ENCODE measurements at places on chromosomes 4 and X.
A peak's percentile ranks its signal among the peaks of the same experiment; 100 is the strongest.

GRCh38 chrX:23792861-23793553, 10.0 kb downstream of the SAT1 start:
- no peak for DNase-seq

- no peak for DNase-seq
These were observed 107.5 kb downstream of the CNKSR2 start for GRCh38 chrX:21481761-21482160.

DNA sequence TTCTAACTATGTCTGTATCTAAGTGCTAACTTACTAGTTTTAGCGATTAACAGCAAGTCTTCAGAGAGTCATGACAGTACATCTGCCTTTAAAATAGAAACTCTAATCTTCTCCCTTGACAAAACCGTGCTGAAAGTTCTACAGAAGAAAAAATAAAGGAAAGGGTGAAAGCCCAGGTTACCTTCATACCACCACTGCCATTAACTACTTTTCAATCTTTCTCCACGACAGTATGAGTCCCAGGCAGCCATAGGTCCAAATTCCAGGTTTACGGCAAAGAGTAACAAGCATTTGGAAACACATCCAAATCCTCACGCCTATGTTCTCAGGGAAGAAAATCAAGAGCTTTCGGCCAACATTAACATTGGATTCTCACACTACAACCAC, 12.4 kb upstream of the ZCCHC13 start:
- no peak for DNase-seq

- DNase-seq, result no peak
These were observed 460.4 kb upstream of the GALNT7 start for GRCh38 chr4:172708184-172708583.

DNA sequence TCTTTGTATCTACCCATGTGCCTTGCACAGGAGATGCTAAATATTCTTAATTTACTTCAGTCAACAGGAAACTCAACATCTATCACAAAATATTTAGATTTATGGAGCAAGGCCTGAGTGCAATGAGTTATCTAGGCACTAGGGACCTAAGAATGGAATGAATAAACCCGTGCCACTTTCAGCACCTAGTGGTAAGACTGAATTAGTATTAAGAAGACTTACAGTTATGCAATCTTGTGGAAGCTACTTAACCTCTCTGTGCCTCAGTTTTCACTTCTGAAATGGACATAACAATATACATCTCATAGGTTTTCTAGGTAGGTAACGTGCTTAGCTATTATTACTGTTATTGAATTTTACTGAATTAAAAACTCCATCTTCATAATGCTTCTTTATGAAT, 144.6 kb upstream of the MAP3K15 start:
- no peak for DNase-seq

DNA sequence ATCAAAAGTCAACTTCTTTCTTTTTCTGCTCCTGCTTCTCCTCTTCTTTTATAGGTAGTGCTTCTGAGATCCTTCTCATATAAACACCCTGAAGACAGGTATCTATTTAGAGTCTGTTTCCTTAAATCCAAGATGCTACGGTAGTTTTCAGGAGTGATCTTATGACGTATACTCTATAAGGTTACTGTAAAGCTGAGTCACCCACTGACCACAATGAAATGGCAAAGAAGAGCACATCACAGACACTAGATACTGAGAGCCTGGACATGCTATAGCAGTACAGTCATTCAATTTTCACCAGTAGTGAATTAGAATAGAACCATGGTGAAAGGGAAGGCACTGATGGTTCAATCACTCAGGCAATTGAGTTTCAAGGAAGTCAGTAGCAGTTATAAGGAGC, 412.5 kb downstream of the ADAM29 start:
- no peak for DNase-seq

DNA sequence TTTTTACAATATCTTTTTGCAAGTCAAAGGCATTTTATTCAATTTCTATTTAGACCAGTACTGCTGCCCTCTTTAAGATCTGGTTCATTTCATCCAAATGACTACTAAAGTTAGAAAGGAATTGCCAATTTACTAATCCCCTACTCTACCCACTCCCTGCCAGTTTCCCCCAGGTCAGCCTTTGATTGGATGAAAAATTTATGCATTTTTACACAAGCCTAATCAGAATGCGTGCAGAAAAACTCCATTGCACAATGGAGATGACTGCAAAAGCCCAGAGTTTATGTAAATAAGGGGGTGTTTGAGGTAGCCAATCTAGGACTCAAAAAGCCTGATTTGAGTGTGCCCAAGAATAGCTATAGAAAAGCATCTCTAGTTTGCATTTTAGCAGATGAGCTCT, 310.6 kb downstream of the PABPC4L start:
- DNase-seq, result no peak

DNA sequence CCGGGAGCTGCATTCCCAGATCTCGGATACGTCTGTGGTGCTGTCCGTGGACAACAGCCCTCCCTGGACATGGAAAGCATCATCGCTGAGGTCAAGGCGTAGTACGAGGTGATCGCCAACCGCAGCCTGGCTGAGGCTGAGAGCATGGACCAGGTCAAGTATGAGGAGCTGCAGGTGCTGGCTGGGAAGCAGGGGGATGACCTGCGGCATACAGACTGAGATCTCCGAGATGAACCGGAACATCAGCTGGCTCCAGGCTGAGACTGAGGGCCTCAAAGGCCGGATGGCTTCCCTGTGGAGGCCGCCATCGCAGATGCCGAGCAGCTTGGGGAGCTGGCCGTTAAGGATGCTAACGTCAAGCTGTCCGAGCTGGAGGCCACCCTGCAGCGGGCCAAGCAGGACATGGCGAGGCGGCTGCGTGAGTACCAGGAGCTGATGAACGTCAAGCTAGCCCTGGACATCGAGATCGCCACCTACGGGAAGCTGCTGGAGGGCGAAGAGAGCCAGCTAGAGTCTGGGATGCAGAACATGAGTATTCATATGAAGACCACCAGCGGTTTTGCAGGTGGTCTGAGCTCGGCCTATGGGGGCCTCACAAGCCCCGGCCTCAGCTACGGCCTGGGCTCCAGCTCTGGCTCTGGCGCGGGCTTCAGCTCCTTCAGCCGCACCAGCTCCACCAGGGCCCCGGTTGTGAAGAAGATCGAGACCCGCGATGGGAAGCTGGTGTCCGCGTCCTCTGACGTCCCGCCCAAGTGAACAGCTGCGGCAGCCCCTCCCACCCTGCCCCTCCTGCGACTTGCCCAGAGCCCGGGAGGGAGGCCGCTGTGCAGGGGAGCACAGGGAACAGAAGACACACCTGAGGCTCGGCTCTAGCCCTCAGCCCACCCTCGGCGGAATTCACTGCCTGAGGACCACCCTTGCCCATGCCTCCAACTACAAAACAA, 29.4 kb upstream of the GABRA3 start:
- DNase-seq, result no peak

- peak; percentile 63 for DNase-seq
These were observed 20.8 kb downstream of the IRF2 start for GRCh38 chr4:184453365-184454160.

GRCh38 chr4:138405934-138406567, 163.9 kb upstream of the SLC7A11 start:
- no peak for DNase-seq

DNA sequence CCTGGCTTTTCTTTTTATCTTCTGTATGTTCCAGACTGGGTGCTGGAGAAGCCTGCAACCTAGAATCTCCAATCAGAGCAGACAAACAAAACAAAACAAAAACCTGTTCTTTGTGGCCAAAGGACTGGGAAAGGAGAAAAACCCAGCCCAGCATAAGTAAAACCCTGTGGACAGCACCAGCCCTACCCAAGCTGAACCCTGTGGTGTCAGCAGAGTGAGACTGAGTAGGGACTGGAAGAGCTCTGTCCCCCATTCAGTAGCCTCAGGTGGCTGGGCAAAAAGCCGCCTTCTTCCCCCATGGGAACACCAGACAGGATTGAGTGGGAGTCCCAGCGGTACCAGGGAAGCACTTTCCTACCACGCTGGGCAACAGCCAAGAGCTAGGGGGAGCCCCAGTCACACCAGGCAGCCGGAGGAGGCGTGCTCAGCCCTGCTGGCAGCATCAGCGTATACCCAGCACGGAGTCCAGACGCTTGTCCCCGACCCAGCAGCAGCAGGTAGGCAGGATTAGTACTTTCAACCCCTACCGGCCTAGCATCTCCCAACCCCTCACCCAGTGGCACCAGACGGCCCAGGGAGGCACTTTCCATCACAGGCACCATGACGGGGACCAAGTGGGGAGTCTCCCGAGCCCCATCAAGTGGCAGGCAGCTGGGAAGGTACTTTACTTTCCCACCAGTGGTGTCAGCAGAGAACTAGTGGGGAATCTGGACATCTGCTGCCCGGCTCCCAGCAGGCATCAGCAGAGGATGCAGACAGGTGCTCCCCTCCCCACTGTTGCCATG, 8.6 kb upstream of the JADE3 start:
- DNase-seq, result peak; percentile 63

GRCh38 chr4:94410678-94411206, 41.0 kb upstream of the PDLIM5 start:
- DNase-seq, result no peak

- no peak for DNase-seq
These were observed 491 bp downstream of the COL4A5 start for GRCh38 chrX:108439961-108440696.

GRCh38 chr4:142708231-142708630, 137.9 kb downstream of the INPP4B start:
- no peak for DNase-seq

DNA sequence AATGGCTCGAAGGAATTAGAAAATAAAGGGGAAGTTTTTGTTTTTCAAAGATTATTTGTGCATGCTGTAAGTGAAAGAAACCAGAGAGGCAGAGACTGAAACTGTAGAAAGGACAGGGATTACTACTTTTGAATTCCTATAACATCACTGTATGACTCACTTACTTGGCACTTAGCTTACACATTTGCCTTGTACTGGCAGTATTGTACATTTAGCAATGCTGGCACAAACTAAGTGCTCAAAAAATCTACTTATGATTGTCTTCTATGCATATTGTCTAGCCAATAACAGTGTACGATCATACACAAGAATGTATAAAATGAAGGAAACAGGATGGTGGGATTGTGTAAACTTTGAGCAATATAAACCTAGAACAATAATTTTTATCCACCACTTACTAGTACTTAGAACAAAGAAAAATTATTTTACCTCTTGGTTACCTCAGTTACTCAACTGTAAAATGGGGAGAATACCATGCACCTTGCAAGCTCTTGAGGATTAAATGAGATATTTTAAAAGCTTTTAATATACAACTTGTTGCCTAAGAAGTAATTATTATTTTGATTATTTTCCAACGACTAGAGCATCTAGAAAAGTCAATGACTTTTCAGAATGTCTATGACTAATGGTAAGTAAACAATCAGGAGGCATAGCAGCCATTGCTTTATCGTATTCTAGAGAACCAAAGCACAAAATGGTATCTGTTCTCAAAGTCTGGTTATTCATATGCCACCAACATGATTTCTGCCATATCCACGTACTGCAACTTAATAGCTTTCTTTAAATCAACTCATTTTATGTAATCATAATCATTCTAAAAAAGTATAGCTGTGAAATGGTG, 4.7 kb downstream of the FAM120C start:
- no peak for DNase-seq

GRCh38 chrX:110180928-110181310, 137.0 kb downstream of the AMMECR1 start:
- DNase-seq, result no peak

DNA sequence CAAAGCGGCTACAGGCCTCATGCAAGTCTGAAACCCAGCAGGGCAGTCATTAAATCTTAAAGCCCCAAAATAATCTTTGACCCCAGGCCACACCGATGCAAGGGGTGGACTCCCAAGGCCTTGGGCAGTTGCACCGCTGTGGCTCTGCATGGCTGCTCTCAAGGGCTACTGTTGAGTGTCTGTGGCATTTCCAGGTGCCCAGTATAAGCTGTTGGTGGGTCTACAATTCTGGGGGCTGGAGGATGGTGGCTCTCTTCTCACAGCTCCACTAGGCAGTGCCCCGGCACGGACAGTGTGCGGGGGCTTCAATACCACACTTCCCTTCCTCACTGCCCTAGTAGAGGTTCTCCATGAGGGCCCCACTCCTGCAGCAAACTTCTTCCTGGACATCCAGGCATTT, 60.1 kb downstream of the NWD2 start:
- no peak for DNase-seq

All from iPS-NIHi11 (cell line).